RWPE1 (cell line): ENCODE measurements at places on chromosomes 12 and 14.

GRCh38 chr12:53757101-53757770, 5.5 kb upstream of the CISTR start:
- no peak for DNase-seq

- peak; percentile 7 for DNase-seq
These were observed 599 bp upstream of the TRHDE start for GRCh38 chr12:72271451-72272090.

DNA sequence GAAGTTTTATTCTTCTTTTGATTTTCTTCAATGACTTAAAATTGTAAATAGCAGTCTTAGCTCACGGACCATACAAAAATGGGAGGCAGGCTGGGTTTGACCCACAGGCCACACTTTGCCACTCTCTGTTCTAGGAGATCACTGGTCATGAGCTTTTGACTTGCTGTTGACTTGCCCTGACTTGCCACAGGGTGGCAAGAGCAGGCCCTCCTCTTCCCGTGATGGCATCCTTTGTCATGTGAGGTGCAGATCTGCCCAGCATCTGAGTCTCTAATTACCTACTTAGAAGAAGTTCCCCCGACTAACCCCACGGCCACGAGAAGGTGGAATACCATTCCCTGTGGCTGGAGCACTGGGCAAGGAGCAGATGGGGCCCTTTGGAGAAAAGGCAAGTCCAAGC, 81.0 kb upstream of the SCAF11 start:
- no peak for DNase-seq

- DNase-seq = no peak
These were observed 23.5 kb upstream of the C12orf50 start for GRCh38 chr12:88052686-88053085.

- no peak for DNase-seq
These were observed 187.3 kb upstream of the EGLN3 start for GRCh38 chr14:34138175-34138574.
